ENCODE measurements at places on chromosomes 6 and 20.

DNA sequence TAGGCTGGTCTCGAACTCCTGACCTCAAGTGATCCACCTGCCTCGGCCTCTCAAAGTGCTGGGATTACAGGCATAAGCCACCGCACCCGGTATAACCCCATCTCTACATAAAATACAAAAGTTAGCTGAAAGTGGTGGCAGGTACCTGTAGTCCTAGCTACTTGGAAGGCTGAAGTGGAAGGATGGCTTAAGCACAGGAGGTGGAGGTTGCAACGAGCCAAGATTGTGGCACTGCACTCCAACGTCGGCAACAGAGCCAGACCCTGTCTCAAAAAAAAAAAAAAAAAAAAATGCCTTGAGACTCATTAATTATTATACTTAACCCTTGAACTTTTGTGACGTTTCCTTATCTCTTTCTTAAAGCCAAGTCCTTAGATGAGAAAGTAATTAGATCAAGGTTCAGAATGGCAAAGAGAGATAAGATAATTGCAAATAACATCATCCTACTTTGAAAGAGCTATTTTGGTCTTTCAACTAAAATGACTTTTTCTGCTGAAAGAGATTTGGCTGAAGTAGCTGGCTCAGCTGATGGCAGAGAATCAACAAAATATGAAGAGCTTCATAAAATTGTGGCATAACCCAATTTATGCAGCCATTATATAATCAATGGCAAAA lies 4.7 kb upstream of the SHLD1 start:
- DNase-seq, result peak; percentile 22

DNA sequence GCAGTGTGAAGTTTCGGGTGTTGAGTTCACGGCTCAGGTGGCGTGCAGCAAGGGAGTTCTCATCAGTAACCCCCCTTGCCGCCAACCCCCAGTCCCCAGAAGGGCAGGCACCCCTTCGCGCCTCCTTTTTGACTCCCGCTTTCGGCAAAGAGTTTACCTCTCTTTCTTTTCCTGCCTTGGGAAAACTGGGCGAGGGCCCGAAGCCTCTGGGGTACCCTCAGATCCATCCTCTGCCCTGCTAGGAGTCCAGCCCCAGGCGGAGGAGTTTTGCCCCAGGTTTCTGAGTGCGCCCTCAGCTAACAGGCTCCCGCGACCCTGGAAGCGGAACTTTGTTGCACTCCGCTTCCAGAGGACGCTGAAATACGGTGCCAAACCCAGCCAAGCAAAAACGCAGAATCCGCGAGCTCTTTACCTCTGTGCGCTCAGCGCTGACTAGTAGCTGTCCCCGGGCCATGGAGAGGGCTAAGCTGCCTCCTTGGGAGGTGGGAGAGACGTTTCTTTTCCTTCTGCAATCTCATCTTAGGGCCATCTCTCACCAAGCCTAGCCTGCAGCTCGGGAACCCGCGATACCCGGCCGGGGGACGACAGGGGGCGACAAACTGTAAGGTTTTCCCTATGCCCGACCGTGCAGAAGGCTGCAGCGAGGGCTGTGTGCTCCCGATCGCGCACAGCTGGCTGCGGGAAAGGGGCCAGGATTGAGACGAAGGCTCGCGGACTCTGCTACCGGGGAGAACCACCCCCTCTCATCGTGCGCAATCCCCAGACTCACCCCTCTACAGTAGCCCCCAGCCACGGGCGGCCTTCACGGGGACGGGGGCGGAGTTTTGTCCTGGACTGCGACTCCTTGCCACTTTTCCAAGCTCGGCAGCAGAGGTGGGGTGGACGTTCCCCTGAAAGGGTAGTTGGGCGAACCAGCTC lies 2.7 kb upstream of the PAX1 start:
- DNase-seq, result peak; percentile 34

- DNase-seq, result no peak
Observed at GRCh38 chr6:119065382-119065781, 13.1 kb downstream of the FAM184A start.

GRCh38 chr6:42338744-42339222 lies 112.9 kb downstream of the TRERF1 start:
- peak; percentile 82 for DNase-seq

- DNase-seq, result no peak
Observed at GRCh38 chr6:2396042-2396657, 150.7 kb upstream of the GMDS start.

DNA sequence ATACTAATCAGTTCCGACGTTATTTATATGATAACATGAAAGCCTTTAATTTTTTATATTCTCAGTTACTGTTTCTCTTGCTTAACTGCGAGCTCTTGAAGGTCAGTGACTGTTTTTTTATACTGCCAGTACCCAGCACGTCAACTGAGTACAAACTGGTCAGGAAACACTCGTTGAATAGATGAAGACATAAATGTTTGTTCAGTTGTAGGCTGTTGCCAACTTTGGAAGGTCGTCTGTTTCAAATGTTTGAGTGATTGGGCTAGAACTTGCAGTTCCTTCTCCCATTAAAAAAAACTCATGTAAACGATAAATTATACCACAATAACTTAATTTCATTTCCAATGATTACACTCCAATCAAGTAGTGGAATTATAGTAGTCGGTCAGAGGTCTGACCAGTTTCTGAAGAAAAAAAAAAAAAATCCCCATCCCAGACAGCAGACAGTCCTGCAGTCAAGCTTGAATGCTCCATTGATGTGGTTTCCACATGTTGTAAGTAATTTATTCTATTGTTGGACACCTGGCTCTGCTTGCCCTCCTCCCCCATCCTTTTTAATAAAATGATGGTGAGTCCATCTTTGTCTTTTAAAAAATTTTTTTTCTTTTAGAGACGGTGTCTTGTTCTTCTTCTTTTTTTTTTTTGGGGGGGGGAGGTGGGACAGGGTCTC lies 81.1 kb downstream of the SASH1 start:
- no peak for DNase-seq

DNA sequence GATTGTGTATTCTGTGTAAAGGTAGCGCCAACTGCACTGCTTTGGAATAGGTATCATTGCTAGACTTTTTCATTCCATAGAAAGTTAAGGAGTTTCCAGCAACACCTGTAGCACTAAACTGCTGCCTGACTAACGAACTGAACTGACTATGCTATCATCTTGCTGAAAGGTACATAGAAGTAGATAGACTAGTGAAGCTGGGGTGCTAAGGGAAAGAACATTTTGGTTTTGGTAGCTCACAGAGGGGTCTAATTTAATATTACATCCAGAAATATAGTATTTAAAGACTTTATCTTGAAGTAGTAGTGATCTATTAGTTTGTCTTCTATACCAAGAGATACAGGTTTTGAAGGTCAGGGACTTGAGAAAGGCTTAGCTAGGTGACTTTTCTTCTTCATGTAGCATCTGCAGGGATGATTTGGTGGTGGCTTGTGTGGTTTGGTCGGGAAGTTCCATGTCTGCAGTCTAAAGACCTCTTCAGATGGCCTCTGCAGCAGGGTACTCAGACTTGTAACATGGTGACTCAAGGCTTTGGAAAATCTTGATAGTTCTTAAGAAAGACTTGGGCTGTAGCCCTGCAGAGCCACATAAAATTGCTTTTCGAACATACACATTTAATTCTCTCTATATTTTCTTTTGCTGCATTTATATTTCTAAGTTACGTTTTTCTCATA lies 10.2 kb downstream of the SENP6 start:
- DNase-seq, result peak; percentile 55

- DNase-seq, result peak; percentile 77
Observed at GRCh38 chr6:64280569-64280968, 645.0 kb downstream of the PHF3 start.

Measured in OCI-M1 (cell line).